A549 treated with Mapracorat at 1 μM for 4 hours (cell line): ENCODE measurements at places on chromosomes 11 and 22. TPM values are rescaled to one million over a fixed set of nuclear protein-coding genes. Genes with fewer than 3 reads are reported as not detected.

Gene CD3E
- not detected in 5 replicates for total RNA-seq

Gene RIMBP3C
- total RNA-seq, result 0.13 to 0.22 TPM (median 0.15 TPM) in 4 of 5 replicates, not detected in the other

Gene NAALAD2
- not detected in 5 replicates for total RNA-seq

Gene PRODH
- total RNA-seq, result 0.77 to 1.4 TPM (median 1.3 TPM) in 5 replicates

Gene OR6Q1
- not detected in 5 replicates for total RNA-seq

Gene SLC17A6
- total RNA-seq, result not detected in 5 replicates

Gene TUBA8
- total RNA-seq, result 0.26 to 1.2 TPM (median 0.85 TPM) in 5 replicates

Gene SPI1
- total RNA-seq, result 0.15 to 0.20 TPM in 2 of 5 replicates, not detected in the others

Gene MAJIN
- not detected in 5 replicates for total RNA-seq

Gene RBM14
- 63.5 to 82.0 TPM (median 66.9 TPM) in 5 replicates for total RNA-seq

Gene CHST1
- total RNA-seq, result 1.3 to 2.0 TPM (median 1.8 TPM) in 5 replicates

Gene NDUFV1
- 144 to 155 TPM (median 149 TPM) in 5 replicates for total RNA-seq

Gene C11orf87
- 0.04 TPM in 1 of 5 replicates, not detected in the others for total RNA-seq

Gene PRR33
- total RNA-seq, result not detected in 5 replicates

Gene FGF4
- not detected in 5 replicates for total RNA-seq

Gene IGLL1
- total RNA-seq, result not detected in 5 replicates

Gene MAPK8IP2
- 2.2 to 4.4 TPM (median 3.6 TPM) in 5 replicates for total RNA-seq

Gene KCNK7
- 0.28 to 1.5 TPM (median 0.86 TPM) in 5 replicates for total RNA-seq

Gene SLC3A2
- 846 to 1,033 TPM (median 970 TPM) in 5 replicates for total RNA-seq
